ENCODE measurements at places on chromosomes 6 and 20.

GRCh38 chr20:36732456-36732855 lies 13.4 kb downstream of the NDRG3 start:
- DNase-seq, result no peak

- no peak for DNase-seq
Observed at GRCh38 chr6:16800942-16801341, 39.7 kb upstream of the ATXN1 start.

GRCh38 chr6:10278746-10279145 lies 136.1 kb downstream of the TFAP2A start:
- DNase-seq, result no peak

DNA sequence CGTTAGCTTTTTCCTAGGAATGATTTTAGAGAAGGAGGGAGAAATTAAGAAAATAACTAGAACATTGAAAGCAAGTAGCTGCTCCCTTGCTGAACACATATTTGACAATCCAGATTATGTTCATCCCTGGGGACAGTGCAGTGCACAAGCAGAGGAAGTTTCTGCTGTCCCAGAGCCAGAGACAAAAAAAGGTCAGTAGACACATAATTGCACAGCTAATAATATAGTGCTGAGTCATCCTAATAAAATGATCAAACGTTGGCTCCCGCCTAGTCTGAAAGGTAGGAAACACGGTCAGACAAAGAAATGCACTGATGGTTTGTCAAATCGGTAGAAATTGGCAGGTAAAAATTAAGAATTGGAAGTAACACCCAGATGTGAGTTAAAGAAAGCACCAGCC lies 21.7 kb upstream of the SSTR4 start:
- DNase-seq, result no peak

GRCh38 chr6:76771059-76771634 lies 692.1 kb downstream of the HTR1B start:
- DNase-seq, result no peak

All from head of caudate nucleus (tissue), 42 donors.